Activated CD4-positive, alpha-beta T cell treated with anti-CD3 and anti-CD28 coated beads, Interleukin-2, amount 50 U/mL, for 1 hour (primary cell): ENCODE measurements at places on chromosomes 3 and 15.

- DNase-seq = no peak
These were observed 21.7 kb downstream of the ATG3 start for GRCh38 chr3:112539825-112540650.

DNA sequence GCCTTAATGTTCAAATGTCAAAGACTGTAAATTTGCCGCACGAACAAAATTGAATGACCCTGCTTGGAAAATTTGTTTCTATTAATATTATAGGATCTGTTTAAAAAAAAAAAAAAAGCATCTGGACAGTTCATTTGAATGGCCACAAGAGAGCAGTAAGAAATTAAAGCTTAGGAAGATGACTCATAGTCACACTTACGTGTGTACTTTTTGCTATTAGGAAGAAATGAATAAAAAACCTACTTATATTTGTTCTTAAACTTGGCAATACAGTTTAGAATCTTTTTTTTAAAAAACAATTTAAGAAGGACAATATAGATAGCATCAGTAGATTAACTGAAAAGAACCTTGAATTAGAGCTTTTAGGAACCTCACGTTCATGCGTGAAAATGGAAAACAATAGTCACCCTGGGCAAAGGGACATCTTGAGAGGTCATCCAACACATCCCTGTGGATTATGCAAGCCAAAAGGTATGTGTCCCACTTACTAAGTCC is 621.8 kb downstream of the MECOM start:
- DNase-seq = no peak

GRCh38 chr3:70358978-70359580 is 46.6 kb upstream of the MDFIC2 start:
- no peak for DNase-seq

DNA sequence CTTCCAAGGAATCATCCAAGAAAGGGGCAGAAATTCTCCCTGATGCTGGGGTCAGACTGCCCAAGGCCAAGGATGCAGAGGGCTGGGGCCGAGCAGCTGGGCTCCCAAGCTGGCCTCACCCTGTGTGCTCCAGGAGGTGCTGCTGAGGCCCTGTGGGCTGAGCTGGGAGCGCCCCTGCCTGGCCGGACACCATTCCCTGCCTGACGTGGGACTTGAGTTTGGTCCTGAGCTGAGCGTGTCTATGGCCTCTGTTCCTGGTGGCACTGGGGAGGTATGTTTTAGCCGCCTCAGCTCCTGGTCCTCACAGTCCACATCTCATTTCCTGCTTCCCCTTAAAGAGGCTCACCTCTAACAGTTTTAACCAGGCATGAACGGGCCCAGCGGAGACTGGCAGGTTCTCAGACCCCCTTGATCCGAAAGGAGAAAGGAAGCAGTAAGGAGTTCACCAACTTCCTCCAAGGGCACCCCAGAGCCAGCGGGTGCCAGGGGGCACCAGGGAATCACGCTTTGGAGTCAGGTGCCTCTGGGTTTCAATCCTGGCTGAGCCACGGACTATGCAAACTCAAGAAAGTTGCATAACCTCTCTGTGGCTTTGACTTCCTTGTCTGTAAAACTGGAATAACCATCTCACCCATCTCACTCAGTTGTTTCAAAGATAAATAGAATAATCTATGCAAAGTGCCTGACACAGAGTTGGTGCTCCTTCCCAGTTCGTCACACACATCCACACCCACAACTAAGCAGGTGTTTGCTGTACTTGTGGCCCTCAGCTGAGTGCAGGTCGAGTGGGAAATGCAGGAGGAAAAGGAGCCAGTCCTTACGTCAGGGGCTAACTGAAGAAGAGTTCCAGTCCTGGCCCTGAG is 48.6 kb downstream of the SLC12A8 start:
- no peak for DNase-seq

- DNase-seq = no peak
These were observed 375 bp downstream of the HEG1 start for GRCh38 chr3:125055331-125055912.

- no peak for DNase-seq
These were observed 63.9 kb upstream of the TP63 start for GRCh38 chr3:189567322-189567721.

DNA sequence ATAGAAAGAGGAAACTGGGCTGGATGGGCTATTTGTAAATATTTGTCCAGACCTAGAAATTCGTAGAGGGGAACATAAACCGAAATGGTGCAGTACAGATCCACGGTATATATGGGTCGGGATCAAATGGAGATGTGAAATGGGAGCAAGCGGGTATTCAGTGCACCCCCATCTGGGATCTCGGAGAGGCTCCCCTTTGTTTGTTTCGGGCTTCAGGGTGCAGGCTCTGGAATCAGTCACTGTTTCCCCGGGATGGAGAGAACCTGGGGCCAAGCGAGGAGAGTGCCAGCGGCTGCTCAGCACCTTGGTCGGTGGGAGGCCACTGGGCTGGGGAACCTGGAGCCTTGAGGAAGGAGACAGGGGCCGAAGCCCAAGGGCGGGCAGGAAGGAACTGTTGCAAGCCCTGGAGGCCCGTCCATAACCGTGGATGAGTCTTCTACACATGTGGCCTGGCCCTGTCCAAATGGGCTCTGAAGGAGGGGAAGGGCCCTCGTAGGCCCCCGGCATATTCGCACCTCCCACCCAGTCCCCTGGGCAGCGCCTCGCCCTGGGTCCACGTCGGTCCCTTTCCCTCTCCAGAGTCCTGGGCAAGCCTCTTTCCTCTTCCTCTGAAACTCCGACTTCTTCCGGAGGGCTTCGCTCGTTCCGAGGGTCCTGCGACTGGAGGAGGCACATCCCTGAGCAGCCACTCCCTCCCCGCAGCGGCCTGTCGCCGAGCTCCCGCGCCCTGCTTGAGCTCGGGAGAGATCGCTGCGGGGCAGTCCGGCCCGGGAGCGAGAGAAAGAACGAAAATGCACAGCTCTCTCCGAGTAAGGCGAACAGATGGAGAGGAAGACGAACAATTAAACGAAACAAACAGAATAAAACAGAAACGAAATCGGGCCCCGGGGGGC is 3.0 kb downstream of the ISL2 start:
- no peak for DNase-seq

DNA sequence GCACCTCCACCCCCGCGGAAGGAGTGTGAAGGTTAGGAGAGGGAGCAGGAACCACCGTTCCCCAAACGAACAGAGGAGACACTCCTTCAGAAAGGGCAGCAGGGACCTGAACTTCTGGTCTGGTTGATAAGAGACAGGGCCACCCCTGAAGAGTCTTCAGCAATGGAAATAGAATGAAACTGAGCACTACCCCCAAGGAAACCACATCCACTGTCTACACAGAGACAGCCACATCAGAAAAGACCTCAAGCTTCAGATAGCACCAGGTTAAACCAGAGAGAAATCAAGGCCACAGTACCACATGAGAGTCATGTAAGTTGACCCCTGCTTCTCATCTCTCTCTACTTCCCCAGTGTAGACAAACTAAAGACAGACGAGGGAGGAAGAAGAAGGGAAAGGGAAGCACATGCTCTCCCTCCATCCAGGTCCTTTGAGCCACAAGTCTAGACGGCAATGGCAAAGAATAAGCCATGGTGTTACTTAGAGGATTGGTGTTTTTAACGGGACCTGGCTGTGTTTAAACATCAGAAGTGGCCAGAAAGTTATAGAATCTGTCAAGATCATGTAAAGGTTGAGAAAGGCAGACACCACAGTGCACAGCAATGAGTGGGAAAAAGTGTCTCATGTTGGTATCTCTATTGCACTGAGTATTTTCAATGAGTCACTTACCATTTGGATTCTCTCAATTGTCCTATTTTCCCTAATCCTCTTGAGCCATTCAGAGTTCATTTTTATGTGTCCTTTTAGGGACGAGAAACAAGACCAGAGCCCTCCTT is 31.4 kb upstream of the CTNNB1 start:
- DNase-seq = no peak

- DNase-seq = no peak
These were observed 43.9 kb downstream of the LYZL4 start for GRCh38 chr3:42366550-42366949.

DNA sequence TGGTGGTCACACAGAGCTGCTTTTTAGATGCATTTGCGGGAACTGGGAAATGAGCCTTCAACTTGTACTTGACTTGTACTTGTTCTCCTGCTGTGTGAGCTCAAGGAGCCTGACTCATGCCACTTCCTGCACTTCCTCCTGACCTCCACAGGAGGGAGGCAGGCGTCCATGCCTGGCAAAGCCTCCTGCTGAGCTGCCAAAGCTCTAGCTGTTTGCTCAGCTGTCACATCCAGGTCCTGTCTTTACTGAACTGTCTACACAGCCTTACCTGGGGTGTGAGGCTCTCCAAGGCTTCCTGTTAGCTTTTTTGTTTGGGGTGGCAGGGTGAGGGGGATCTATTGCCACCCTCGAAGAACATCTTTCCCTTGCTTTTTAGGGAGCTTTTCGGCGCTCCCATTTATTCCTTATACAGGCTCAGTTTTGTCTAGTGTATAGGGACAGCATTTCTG is 6.4 kb downstream of the THPO start:
- DNase-seq = peak; percentile 57

DNA sequence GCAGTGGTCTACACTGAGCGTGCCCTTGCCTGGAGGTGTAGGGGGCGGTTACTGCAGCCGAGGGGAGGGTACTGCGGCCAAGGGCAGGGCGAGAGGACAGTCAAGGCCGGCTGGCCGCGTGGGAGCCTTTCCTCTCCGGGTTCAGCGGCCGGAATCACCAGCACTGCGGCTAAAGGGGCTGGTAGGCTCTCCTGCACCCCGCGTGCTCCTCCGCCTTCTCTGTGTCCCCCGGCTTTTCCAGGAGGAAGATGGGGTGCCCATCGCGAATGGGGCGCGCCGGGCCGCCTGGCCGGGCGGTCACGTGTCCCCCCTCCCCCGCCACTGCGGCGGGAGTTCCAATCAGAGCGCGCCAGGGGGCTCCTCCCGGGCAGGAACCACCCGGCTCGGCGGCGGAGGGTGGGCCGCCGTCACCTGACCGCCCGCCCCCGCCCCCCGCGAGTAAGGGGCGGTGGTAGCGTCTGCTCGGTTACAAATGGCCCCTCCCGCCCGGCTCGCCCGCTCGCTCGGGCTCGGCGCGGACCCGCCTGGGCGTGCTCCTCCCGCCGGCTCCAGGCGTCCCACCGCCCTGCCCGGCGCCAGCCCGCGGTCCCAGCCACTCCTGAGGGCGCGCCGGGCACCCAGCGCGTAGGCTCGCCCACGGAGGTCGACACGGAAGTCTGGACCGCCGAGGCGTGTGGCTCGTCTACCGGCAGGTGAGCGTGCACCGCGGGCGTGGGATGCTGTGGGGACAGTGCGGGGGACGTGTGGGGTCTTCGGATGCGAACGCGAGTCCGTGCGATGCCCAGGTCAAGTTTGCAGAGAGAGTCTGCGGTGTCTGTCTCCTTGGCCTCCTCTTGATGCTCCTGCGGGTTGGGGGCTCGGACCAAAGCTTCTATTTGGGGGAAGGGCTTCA is 242.6 kb upstream of the TOPAZ1 start:
- no peak for DNase-seq

DNA sequence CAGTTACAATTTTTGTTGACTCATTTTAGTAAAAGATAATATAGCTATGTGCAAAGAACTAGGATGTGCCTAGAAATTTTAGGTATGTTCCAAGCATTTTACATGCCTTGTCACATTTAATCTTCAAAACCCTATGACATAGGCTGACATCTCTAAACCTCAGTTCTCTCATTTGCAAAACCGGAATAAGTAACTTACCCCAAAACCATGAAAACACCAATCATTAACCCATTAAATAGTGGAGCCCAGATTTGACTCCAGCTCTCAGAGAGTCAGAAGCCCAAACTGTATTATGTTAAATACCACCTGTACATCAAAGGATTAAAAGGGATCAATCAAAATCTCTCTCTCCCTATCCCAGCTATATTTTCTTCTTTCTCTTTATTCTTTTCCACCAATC is 36.6 kb downstream of the GSK3B start:
- DNase-seq = no peak

GRCh38 chr3:170144437-170144843 is 37.1 kb downstream of the PHC3 start:
- DNase-seq = no peak

- no peak for DNase-seq
These were observed 1350.0 kb upstream of the EPHA6 start for GRCh38 chr3:95464346-95464745.

GRCh38 chr3:157789162-157789561 is 285.9 kb upstream of the VEPH1 start:
- no peak for DNase-seq

DNA sequence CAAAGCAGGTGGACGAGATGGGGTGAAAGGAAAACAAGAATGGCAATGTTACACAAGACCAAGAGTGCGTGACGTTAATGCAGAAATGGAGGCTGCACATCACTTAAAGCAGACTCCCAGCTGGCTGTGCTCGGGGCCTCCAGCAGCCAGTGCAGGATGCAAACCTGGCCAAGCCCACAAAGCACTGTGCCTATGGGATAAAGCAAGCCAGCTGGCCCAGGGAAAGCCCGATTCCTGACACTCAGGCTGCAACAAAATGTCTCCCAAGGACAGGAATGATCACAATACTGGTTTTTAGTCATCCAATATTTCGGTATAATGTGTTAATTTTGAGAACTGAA is 86.2 kb downstream of the SEC22A start:
- DNase-seq = no peak

- DNase-seq = no peak
These were observed 322.9 kb downstream of the RORA start for GRCh38 chr15:60906146-60906674.

- DNase-seq = no peak
These were observed 717.3 kb downstream of the OTOL1 start for GRCh38 chr3:162213956-162214355.

GRCh38 chr3:12349895-12350811 is 61.3 kb downstream of the PPARG start:
- DNase-seq = no peak

- no peak for DNase-seq
These were observed 172.7 kb upstream of the TP63 start for GRCh38 chr3:189458528-189458927.

DNA sequence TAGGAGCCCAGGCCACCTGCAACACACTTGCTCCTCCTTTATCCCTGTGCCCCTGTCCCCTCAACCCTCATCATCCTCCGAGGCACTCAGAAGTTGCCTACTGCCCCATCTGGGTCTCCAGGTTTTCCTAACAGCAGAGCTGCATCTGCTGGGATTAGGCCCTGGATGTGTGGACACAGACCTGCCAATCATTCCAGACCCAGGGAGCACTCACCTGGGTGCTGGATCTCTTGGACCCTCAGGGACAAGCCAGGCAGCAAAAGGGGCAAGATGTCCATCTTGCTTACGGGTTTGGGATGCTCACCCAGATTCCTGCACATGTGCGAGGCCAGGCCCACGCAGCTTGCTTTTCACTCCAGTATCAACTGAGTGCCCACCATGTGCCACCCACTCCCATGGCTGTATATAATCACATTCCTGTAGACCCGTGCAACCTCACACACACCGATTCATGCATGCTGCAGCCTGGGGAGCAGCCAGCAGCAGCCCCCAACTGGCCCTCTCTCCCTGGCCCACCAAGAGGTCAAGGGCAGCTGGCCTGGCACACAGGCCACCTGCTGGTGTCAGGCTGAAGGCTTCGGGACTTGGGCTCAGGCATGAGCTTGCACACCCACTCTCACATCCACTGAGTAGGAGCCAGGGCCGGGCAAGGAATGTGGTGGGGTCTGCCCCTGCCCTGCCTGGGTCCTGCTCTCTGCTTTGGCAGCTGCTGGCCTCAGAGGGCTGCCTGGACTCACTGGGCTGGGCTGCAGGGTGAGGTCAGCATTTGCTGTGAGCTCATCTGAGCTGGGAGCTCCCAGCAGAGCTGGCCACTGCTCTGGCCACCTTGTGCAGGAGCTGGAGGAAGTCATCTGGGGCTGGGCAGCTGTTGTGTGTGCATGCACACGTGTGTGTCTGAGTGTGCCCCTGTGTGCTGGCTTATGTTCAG is 14.9 kb downstream of the PRKCD start:
- DNase-seq = no peak
